ENCODE measurements at places on chromosomes 4 and X.

GRCh38 chrX:54452920-54453319 is 12.7 kb downstream of the TSR2 start:
- no peak for DNase-seq

- no peak for DNase-seq
Observed at GRCh38 chrX:72475952-72476668, 96.5 kb downstream of the HDAC8 start.

GRCh38 chrX:50691820-50692219 is 122.2 kb downstream of the SHROOM4 start:
- peak; percentile 24 for DNase-seq

DNA sequence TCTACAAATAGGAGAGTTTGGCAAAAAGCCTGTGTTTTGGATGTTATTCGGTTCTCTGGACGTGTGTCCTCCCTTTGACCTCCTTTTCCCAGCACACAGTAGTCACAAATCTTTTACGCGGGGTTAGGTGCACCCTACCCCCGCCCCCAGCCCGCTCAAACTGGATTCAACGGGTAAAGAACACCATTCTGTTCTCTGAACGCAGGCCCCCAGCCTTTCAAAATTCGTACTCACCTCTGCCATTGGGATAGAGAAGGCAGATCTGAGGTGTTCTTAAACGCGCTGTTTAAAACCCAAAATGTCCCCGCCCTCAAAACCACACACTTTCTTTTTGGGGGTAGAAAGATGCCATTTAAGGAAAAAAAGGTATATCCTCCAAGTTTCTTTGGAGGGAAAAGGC is 2.7 kb downstream of the LEF1 start:
- DNase-seq: no peak

DNA sequence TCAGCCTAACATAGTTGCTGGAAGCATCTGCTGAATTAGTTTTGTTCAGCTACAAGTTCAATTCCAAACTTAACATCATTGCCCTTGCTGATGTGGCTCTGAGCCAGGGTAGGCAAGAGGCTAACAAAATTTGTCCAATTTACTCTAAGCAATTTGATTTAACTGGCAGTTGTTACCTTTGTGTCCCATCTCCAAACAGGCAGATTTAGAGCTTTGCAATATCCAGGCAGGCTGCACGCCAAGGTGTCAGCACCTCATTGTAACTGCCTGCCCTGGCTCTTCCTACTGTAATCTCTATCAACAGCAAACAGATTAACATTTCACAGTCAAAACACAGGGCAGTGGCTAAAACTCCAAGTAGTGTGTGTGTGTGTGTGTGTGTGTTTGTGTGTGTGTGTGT is 2070.6 kb downstream of the PCDH7 start:
- no peak for DNase-seq

GRCh38 chr4:159227378-159227777 is 124.5 kb downstream of the RAPGEF2 start:
- DNase-seq: no peak

GRCh38 chr4:120354381-120354780 is 287.7 kb upstream of the MAD2L1 start:
- DNase-seq: no peak

- DNase-seq: no peak
Observed at GRCh38 chr4:39480902-39481695, 22.2 kb downstream of the LIAS start.

DNA sequence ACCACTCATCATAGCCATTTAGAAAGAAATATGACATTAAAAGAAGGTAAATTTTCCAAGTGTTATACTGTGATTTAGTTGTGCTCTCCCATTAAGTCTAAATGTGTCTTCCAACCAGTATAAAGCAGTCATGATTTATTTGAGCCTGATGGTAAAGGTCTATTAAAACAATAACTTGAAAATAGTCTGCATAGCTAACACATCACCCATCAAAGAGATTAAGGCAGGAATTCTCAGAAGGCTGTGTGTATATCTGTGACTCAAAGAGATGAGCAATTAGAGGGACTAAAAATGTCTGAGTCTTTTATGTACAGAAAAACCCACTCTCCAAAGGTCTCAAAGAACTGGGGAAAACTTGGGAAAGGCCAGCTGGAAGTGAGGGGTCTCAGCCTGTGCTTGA is 70.3 kb upstream of the IQCM start:
- peak; percentile 62 for DNase-seq

DNA sequence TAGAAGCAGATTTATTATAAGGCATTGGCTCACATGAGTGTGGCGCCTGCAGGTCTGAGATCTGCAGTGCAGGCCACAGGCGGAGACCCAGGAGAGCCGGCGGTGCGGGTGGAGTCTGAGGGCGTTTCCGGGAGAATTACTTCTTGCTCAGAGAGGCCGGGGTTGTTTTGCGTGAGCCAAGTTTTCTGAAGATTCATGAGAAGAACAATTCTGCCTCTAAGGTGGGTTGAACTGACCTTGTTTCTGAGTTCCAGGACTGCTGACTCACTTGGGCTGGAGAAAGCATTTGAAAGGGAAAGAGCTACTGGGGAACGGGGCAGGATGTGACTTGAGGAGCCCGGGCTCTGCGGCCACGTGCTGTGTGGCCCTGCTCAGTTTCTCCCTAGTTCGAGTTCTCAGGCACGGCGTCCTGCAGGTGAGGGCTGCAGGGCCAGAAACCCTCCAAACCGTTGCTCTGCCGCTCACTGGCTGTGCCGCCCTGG is 36.7 kb upstream of the SORCS2 start:
- peak; percentile 35 for DNase-seq

DNA sequence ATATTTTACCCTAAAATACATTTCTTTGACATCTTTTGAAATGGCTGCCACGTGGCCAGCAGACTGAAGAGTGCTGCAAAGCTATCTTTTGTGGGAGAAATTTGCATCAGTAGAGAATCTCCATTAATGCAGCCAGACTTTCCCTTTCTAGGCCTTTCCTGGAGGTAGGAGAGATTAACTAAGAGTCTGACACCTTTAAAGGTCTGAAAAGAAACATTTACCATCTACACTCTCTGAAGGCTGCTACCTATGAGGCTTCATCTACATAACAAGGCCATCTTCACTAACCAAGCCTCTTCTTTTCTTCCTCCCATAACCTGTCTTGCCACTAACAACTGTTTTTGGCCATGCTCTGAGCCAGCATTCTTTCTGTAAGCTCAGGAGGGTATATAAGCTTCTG is 17.8 kb upstream of the SPRY1 start:
- DNase-seq: no peak

GRCh38 chr4:6343939-6344408 is 74.3 kb downstream of the WFS1 start:
- DNase-seq: peak; percentile 58

DNA sequence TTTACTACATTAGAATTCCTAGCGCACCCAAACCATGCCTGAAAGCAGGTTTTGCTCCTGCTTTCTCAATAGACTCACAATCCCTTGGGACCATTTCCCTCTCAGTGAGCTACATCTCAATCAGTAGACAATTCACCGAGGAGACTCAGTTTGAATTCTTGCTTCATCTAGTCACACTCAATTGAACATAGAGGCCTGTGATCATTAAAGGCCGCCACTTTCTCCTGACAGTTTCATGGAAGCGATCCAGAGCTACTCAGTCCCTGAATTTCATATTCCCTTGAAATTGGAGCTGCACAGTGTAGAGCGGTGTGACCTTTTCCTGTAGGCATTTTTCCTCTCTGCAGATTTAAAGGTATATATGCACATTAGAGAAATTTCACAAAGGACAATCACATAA is 193.9 kb upstream of the SPOCK3 start:
- DNase-seq: no peak

DNA sequence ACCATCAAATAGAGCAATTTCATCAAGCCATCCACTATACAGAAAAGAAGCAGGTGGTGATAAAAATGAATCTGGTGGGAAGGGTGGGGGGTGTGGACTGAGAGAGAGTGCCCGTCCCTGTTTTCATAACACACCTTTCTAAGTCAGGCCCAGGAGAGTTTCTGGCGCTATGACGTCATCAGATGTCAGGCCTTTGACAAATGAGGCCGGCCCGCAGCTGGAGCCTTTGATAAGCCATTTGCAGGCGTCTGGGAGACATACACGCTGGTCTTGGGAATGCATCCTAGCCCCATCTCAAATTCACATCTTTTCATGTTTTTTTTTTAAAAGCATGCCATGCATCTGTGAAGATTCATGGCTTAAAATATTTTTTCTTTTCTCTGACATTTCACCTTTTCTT is 404.5 kb downstream of the BCOR start:
- DNase-seq: no peak

GRCh38 chr4:99803566-99804101 is 13.0 kb upstream of the DAPP1 start:
- no peak for DNase-seq

- DNase-seq: no peak
Observed at GRCh38 chrX:69556060-69557011, 52.2 kb downstream of the NALF2 start.

GRCh38 chr4:72152731-72153130 is 120.9 kb downstream of the NPFFR2 start:
- DNase-seq: no peak

DNA sequence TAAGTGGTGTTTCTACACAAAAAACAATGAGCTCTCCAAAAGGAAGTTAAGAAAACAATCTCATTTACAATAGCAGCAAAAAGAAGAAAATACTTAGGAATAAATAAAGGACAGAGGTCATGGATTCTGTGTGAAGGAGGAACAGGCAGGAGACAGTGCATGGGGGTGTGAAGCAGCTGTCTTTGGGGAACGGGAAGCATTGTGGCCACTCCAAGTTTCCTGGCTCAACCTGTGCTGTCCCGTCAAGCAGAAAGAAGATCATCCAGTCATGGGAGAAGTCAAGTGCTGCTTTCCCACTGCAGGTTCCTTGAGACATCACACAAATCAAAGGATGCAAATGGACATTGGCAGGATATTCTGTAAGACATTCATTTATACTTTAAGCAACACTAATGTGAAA is 66.1 kb upstream of the MAML3 start:
- no peak for DNase-seq
